ENCODE measurements at places on chromosomes 3 and 15.

DNA sequence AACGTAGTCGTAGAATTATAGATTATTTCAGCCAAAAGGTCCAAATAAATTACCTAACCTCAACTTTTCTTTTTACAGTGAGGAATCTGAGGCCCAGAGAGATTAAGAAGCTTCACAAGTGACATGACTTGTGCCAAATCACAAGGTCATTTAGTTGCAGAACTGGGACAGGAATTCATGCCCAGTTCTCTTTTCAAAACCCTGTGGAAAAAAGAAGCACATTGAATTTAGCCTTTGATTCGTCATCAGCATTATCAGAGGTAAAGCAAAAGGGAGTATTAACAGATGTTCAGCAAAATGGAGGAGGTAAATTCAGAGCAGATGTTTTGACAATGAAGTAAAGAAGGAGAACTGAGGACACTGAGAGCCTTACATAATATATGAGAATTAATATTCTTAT lies 4.5 kb downstream of the SERPINI2 start:
- DNase-seq, result no peak

DNA sequence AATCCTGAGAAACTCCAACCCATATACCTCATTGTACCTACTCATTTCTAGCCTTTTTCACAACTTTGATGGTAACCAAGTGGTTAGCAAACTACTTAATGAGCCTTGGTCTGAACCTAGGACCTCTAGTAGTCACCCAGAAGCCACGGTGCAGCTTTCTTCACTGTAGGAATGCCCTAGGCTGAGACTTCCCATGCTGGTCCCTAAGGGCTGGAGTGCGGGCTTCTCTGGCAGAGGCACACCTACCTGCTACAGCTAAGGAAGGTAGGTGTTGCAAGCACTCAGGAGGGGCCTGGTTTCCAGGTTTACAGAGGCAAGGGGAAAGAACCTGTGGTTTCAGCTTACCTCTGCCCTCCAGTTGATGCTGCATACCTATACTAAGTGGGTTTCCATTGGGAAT lies 65.4 kb downstream of the DHX30 start:
- DNase-seq, result no peak

- DNase-seq, result no peak
These were observed 8.7 kb downstream of the ADPGK start for GRCh38 chr15:72774696-72775383.

GRCh38 chr15:53230473-53230872 lies 440.3 kb upstream of the ONECUT1 start:
- no peak for DNase-seq

GRCh38 chr3:73298243-73299183 lies 237.1 kb downstream of the EBLN2 start:
- no peak for DNase-seq

DNA sequence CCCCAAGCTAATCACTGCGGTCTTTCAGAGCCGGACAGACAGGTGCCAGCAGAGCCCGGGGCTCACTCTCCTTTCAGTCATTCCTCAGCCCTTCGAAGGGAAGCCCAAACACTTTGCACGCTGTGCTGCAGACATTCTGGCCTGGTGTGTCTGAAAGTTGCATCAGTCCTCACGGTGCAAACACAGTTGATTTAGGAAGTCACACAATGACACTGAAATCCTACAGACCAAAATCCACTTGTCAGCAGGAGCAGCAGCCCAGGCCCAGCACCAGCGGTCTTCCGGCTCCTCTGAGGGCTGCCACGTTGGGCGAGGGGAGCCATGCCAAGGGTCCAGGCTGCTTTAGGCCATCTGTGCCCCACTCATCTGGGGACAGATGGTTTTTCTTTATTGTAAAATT lies 61.6 kb downstream of the RGMA start:
- DNase-seq, result peak; percentile 23

DNA sequence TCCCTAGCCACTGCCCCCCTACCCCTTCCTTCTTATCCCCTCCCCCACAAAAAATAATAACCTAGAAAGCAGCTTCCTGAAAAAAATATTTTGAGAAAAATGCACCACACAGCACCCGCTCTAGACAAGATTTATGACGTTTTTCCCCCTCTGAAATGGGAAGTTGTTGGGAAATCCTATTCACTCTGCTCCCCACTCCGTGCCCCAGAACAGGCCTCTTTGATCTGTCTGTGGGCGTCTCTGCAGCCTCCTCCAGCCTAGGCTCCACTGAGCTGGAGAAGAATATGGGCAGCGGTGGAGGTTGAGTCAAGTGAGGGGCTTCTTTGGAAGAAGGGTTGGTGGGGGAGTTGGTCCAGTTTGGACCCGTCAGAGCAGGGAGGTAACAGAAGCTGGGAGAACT lies 28.5 kb upstream of the POLG start:
- no peak for DNase-seq

GRCh38 chr3:133112666-133113065 lies 74.5 kb downstream of the TMEM108 start:
- DNase-seq, result no peak

DNA sequence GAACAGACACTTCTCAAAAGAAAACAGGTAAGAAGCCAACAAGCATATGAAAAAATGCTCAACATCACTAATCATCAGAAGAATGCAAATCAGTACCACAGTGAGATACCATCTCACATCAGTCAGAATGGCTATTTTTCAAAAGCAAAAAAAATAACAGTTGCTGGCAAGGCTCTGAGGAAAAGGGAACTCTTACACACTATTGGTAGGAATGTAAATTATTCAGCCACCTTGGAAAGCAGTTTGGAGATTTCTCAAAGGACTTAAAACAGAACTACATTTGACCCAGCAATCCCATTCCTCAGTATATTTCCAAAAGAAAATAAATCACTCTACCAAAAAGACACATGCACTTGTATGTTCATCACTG lies 95.6 kb downstream of the APBA2 start:
- no peak for DNase-seq

- peak; percentile 68 for DNase-seq
These were observed at the start of gene ANKDD1A for GRCh38 chr15:64911311-64912186. Gene ANKDD1A, plus strand, starts transcription at chr15:64911902. Its CDS starts 29 bp downstream, at chr15:64911931.

DNA sequence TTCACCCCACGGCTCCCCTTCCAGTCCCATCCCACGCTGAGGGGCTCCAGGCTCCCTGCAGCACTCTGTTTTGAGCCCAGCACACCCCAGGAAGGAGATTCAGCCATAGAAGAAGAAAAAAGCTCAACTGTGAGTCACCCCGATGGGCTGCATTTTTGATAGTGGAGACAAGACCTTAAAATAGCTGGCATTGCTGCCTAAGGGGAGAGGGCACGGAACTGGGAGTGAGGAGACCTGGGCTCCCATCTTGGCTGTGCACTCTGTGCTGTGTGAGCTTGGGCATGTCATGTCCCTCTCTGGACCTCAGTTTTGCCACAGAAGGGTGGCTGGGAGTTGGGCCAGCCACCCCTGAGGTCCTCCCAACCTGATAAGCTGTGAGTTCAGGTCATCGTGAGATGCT lies 57.2 kb upstream of the SMAD6 start:
- no peak for DNase-seq

DNA sequence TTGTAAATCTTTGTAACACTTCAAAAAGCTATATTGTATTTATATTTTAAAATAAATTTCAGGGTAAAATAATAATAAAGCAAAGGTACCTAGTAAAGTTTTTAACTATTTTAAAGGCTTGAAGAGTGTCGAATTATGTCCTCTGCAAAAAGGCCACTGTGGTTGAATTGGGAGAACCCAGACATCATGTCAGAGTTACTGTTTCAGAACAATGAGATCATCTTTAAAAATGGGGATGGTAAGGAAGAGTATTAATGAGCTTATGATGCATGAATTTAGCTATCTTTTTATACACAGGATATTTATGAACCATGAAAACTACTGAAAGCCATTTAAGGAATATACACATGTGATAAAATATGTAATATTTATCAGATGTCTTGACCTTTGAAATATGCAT lies 26.3 kb downstream of the KCNMB3 start:
- DNase-seq, result no peak

DNA sequence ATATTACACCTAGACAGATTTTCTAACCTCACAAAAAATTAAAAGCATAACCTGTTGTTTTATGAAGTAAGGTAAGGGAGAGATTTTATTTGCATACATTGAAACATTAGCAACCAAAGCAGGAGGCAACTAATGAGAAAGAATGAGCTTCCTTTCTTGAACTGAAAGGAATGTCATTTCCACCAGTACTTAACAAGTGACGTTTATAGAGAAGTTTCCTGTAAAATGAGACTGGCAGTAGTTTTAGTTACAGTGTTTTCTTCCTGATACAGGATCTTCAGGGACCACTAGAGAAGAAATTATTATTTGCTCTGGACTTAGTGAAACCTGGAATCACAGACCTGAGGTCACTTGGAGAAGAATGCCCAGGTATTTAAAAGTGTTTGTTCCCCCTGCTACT lies 27.4 kb upstream of the FRMD5 start:
- no peak for DNase-seq

GRCh38 chr15:74179983-74180880 lies 6.7 kb downstream of the ISLR start:
- DNase-seq, result no peak

- peak; percentile 21 for DNase-seq
These were observed 1.2 kb downstream of the SLC12A6 start for GRCh38 chr15:34336231-34336990.

GRCh38 chr15:48283396-48284145 lies 47.7 kb upstream of the DUT start:
- no peak for DNase-seq

DNA sequence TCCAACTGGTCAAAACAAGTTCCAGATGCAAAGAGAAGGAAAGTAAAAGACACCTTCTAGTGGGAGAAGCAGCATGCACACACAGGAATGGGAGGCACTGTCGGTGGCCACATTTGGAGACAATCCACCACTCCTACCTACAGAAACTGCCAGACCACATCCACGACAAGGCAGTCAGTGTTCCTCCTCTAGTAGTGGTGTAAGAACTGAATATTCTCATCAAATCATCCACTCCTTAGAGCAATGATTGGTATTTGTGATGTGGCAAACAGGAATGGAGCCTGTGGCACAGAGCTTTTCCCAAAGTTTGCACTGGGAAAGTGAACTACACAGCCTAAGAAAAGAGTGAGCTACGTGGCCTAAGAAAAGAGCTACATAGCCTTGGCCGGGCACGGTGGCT lies 5.1 kb upstream of the SPINT1 start:
- no peak for DNase-seq

DNA sequence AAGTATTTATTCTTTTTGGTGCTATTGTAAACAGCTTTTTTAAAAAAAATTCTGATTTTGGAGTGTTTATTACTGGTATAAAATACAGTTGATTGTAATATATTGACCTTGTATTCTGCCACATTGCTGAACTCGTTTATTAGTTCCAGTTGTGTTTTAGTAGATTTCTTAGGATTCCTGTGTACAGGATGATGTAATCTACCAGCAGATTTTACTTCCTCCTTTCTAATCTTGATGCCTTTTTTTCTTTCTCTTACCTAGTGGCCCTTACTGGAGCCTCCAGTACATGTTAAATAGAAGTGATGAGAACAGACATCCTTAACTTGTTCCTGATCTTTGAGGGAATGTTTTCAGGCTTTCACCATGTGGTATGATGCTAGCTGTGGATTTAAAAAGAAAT lies 70.4 kb upstream of the KY start:
- no peak for DNase-seq

Measured in cerebellar cortex (tissue), 1 donor.